ENCODE measurements at places on chromosomes 5 and 9.
A peak's percentile ranks its signal among the peaks of the same experiment; 100 is the strongest.

- DNase-seq, result no peak
Measured at GRCh38 chr9:129597355-129598088, 23.4 kb downstream of the C9orf50 start.

GRCh38 chr5:95731571-95732554, 727 bp downstream of the RHOBTB3 start:
- DNase-seq, result peak; percentile 58

DNA sequence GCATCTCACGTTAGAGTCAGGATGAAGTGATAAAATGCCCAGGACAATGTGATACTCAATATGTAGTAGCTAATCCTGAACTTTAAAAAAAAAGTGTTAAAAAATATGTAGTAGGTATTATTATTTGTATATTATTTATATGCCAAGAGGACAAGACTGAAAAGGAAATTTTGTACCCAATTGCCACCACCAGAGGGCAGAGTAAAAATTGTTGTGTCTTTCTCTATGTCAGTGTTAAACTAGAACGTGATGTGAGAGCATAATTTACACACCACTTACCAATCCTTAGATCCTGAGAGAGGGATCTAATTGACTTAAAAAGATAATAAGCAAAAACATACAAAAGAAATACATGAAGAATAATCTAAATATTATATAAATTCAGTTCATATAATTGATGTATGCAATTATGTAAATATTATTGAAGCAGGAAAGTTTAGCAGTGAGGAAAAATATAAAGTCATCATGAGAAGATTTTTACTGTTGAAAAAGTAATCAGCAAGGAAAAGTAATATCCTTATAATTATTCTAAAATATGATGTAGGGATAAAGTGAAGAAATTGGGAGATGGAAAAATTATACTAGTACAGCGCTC, 288.9 kb downstream of the RAB3C start:
- DNase-seq, result no peak

GRCh38 chr9:132235894-132236661, 74.2 kb downstream of the NTNG2 start:
- DNase-seq, result peak; percentile 86

- DNase-seq, result no peak
Measured at GRCh38 chr5:32852535-32852934, 141.4 kb downstream of the NPR3 start.

DNA sequence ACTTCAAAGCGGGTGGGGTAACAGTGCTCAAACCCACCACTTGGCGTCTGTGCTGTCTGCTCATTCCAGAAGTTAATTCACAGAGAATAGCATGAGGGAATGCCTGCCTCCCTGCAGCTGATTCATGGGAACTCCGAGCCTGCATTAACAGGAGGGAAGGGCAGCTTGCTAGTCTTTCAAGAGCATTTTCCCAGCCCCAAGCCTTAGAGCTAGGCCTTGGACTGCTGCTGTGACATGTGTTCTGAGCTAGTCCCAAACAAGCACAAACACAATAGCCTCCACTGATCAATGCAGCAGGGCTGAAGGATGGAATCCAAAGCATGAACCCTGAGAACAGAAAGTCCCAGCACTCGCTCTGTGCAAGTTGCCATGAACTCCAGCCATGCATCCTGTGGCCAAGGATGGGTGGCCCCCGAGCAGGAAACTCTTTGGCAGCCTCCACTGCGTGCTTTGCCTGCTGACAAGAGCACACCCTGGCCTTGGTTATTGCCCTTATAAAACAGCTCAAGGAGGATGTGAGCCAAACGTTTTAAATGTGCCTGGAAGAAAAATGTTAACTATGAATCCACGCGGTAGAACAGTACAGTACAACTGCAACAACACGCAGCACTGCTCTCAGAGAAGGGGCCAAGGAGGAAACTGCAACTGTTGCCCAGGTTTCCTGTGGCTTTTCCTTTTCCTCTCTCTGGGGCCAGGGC, 653.1 kb upstream of the KLF4 start:
- peak; percentile 68 for DNase-seq

DNA sequence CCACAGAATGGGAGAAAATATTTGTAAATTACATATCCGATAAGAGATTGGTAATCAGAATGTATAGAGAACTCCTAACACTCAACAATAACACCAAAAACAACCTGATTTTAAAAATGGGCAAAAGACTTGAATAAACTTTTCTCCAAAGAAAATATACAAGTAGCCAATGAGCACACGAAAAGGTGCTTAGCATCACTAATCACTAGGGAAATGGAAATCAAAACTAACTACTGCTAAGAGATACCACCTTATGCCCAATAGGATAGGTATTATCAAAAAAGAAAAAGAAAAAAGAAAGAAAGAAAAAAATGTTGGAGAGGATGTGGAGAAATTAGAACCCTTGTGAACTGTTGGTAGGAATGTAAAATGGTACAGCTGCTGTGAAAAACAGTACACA, 212.1 kb downstream of the TLR4 start:
- DNase-seq, result no peak

DNA sequence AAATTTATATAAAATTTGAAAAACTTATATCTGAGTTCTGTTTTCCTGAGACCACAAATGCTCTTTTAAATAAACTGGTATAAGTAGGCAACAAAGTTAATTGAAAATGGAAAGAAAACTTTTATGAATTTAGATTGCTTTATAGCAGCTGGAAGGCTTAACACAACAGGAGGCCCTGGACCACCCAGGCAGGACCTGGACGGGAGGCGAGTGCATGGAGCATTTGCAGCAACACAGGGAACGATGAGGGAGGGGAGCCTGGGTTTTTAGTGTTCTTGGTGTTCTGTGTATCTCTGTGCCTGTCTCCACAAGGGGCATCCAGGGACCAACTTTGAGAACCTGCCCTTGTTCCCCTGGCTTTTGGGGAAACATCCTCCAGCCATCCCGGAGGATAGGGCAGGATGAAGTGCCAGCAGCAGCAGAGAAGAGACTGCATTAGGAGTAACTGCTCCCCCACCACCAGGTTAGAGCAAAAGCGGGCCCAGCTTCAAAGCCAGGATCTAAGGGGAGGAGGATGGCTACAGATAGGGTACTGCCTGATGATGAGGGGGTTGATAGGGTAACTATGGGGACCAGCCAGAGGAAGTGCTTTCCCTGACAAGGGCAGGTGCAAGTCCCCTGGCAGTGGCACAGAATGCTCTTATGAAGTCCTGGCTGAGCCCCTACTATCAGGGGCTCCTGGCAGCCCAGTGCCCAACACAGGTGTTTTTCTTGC, 6.7 kb upstream of the SPATA31E1 start:
- no peak for DNase-seq

DNA sequence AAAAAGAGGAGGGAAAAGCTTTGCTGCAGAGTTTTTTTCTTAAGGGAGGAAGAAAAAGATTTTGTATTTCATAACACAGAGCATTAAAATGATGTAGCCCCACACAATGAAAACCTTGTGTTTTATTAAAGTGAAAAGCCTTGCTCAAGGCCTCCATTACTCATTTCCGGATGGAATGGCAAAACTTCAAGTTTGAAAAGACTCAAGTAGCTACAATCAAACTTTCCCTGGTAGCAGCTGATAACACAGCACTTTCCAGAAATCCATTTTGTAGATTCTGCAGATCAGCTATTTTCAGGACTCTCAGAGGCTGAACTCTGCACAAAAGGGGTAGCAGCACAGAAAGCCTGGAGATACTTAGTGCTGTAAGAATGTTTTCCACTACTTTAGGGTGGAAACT, 374.8 kb downstream of the NFIB start:
- no peak for DNase-seq

- DNase-seq, result no peak
Measured at GRCh38 chr9:104748359-104749031, 1.0 kb downstream of the NIPSNAP3A start.

- DNase-seq, result no peak
Measured at GRCh38 chr5:156460471-156460870, 133.5 kb downstream of the SGCD start.

GRCh38 chr5:161703528-161703927, 18.0 kb downstream of the GABRA6 start:
- no peak for DNase-seq

DNA sequence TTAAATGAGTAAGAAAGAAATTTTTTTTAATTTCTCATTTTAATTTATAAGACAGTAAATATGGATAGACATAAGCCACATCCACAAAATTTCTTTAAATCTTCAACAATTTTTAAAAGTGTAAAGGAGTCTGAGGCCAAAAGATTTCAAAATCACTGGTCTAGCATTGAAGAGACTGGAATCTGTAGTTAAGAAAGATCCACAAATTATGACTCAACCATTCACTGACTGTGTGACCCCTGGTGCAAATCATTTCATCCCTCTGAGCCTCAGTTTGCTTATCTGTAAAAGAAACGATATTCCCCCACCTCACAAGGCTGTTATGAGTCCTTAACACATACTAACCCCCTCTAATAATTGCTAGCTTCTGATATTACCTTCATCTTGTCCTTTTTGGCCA, 98.5 kb downstream of the EBF1 start:
- no peak for DNase-seq

Measured in head of caudate nucleus (tissue), 42 donors.